Psoas muscle (tissue), 8 donors: ENCODE measurements at places on chromosomes 11 and 22. TPM values are rescaled to one million over a fixed set of nuclear protein-coding genes. Genes with fewer than 3 reads are reported as not detected.

TMPRSS5 gene
- total RNA-seq = 1.4 TPM

C11orf86 gene
- total RNA-seq = not detected

GRCh38 chr11:67194096-67194495 is 72.2 kb upstream of the GRK2 start:
- no peaks in the 10 kb centered on the region for H3K27me3 ChIP-seq
- H3K27ac ChIP-seq = no peak overlapping the region
- H3K4me1 ChIP-seq = no peaks in the 10 kb centered on the region

- H3K4me1 ChIP-seq = no peaks in the 10 kb centered on the region
- DNase-seq = peak; percentile 30
- no peak overlapping the region for H3K27ac ChIP-seq
These were observed 765.4 kb downstream of the BRD1 start for GRCh38 chr22:49062155-49062801.

- no peak overlapping the region for H3K4me3 ChIP-seq
- H3K27me3 ChIP-seq = no peaks in the 10 kb centered on the region
- no peaks in the 10 kb centered on the region for H3K4me1 ChIP-seq
- H3K27ac ChIP-seq = no peak overlapping the region
- no peak for DNase-seq
These were observed 50.4 kb downstream of the PDGFD start for GRCh38 chr11:104113541-104113940.

GRCh38 chr11:110434952-110435779 is 5.4 kb downstream of the FDX1 start:
- no peaks in the 10 kb centered on the region for H3K36me3 ChIP-seq
- H3K4me1 ChIP-seq = peaks cover 54% of the 10 kb centered on the region
- no peak for DNase-seq
- no peaks in the 10 kb centered on the region for H3K27me3 ChIP-seq
- peak overlapping the region; percentile 64 for H3K27ac ChIP-seq
- H3K4me3 ChIP-seq = peak overlapping the region; percentile 2

- no peak overlapping the region for H3K27ac ChIP-seq
- peaks cover 10% of the 10 kb centered on the region for H3K27me3 ChIP-seq
These were observed 2.1 kb upstream of the CARD10 start for GRCh38 chr22:37521236-37521739.

UBASH3B gene
- 8.5 TPM for total RNA-seq

- H3K4me3 ChIP-seq = no peak overlapping the region
- no peaks in the 10 kb centered on the region for H3K27me3 ChIP-seq
- H3K4me1 ChIP-seq = no peaks in the 10 kb centered on the region
- H3K27ac ChIP-seq = no peak overlapping the region
These were observed 81.7 kb downstream of the NECTIN1 start for GRCh38 chr11:119647254-119647653.

DNA sequence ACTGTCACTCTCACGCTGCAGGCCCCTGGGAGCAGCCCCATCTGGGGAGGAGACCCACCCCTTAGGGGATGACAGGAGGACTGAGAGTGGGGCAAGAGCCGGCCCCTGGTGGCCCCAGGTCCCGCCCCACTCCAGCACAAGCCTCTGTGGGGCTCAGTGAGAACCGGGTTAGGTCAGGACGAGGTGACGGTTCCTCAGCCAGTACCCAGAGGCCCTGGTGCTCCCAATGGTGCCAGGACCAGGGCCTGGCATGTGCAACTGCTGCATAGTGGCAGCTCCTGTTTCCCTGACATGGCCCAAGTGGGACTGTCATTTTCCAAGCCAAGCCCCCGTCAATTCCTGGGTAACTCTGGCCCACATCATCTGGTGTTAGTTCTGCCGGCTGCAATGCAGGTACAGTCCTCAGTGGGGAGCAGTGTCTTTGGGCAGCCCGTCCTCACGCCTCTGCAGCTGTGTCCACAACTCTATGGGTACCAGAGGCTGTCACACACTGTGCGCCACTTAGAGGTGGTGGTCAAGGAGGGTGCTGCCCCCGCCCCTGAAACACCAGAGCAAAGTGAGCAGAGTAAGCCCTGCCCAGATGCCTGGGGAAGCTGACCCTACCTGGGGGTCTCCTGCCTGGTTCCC is 15.9 kb downstream of the CHID1 start:
- no peaks in the 10 kb centered on the region for H3K27me3 ChIP-seq
- H3K27ac ChIP-seq = no peak overlapping the region
- no peak overlapping the region for H3K4me3 ChIP-seq
- H3K36me3 ChIP-seq = peaks cover 2% of the 10 kb centered on the region
- DNase-seq = no peak

HTR3A gene
- not detected for total RNA-seq

KRTAP5-9 gene
- total RNA-seq = not detected

RPS19BP1 gene
- total RNA-seq = 38.3 TPM
